CMK (cell line): ENCODE measurements at places on chromosomes 4 and X.

DNA sequence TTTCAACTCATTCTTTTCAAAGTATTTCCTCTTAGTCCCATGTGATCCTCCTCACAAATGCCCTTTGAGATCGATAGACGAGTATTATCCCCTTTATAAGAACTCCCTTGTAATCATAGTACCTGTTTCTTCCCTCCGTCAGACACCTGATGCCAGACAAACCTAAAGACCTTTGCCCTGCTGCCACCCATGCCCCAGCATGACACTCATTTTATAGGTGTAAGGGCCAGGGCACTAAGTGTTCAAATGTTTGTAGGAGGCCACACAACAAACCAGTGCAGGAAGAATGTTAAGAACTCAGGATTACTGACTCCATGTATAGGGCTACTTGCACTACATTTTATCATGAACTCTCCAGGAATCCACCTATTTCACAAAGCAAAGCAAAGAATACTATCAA lies 115.6 kb upstream of the DIAPH2 start:
- no peak for DNase-seq

- DNase-seq: no peak
Measured at GRCh38 chrX:35696760-35697234, 101.3 kb upstream of the MAGEB16 start.

- DNase-seq: no peak
Measured at GRCh38 chr4:7984286-7984925, 44.7 kb upstream of the AFAP1 start.

DNA sequence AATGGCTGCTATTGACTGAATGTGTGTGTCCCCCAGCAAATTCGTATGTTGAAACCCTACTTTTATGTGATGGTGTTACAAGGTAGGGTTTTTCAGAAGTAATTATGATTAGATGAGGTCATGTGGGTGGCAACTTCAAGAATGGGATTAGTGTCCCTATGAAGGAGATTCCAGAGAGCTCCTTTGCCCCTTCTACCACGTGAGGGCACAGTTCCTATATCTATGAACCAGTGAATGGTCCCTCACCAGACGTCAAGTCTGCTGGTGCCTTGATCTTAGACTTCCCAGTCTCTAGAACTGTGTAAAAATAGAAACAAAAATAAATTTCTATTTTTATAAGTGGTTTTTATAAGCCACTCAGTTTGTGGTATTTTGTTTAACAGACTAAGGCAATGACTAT lies 1137.6 kb upstream of the IGFBP7 start:
- DNase-seq: no peak

DNA sequence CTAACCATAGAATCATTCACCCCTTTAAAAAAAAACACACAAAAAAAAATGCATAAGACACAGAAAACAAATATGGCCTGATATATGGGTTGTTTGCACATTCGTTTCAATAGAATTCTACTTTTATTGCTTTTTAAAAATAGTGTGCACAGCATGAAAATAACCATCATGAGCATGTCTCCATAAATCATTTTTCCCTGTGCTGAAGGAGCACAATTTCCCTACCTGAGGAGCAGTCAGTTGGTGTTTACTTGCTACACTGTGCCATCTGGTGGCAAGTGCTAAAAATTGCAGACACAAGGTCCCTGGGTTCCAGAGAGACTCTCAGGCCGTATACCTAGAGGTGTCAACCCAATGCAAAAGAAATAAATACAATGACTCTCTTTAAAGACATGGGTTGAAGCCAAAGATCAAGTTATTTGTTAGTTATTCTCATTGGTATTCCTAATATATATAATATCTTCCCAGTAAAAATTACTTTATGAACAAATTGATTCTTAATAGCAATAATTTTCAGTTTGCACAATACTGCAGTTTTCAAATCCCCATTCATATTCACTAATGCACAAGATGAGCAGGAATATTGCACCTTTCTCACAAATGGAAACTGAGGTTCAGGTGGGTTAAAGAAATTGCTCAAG lies 551.4 kb downstream of the IQCM start:
- peak; percentile 44 for DNase-seq

DNA sequence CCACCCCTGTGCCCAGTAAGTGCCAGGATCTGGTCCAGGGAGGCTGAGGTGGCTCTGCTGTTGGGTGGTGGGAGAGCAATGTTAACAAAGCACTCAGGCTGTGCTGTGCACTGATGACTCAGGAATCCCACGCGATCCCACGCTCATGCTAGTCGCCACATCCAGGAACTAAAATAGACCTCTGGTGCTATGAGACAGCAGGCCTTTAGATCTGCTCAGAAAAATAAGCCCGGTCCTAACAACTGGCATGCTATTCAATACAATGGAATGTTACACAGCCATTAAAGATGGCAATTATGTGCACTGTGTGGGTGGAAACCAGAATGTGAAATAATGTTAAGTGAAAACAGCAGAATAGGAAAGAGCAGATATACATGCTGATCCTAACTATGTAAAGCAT lies 26.0 kb downstream of the ARL13A start:
- DNase-seq: no peak

DNA sequence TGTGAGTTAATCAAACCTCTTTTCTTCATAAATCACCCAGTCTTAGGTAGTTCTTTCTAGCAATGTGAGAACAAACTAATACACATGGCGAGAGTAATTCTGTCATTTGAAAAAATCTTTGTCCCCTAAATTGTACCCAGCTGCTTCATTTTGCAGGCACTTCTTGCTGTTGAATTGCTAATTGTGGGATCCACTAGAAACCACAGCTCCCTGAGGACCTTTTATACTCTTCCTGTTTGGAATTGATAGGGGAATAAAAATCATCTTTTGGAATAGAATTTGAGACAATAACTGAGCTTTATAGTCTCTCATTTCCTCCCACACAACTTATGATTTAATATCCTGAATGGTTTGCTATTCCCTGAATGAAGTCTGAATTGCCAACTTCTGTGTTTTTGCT lies 170.2 kb downstream of the PACRGL start:
- no peak for DNase-seq

- DNase-seq: no peak
Measured at GRCh38 chr4:99008051-99008450, 12.5 kb downstream of the METAP1 start.

DNA sequence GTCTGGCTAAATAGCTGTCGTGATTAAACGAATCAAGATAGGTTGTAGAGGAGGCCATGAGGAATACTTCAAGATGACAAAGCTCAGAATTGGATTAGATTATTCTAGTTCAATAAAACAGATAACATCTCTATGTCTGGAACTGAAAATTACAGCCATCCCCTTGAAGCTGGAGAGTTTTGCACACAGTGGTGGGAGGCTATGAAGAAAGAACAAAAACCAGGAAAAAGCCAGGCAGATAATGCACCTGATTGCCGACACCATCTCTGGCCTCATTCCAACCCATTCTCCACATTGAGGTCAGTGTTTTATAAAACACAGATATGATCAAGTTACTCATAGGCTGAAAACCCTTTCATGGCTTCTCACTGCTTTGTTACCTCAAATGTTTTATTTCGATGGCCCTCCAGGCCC lies 188.3 kb downstream of the RASL11B start:
- no peak for DNase-seq

- no peak for DNase-seq
Measured at GRCh38 chr4:111924696-111925095, 220.6 kb upstream of the FAM241A start.

GRCh38 chrX:78886550-78886949 lies 58.6 kb upstream of the P2RY10 start:
- no peak for DNase-seq

DNA sequence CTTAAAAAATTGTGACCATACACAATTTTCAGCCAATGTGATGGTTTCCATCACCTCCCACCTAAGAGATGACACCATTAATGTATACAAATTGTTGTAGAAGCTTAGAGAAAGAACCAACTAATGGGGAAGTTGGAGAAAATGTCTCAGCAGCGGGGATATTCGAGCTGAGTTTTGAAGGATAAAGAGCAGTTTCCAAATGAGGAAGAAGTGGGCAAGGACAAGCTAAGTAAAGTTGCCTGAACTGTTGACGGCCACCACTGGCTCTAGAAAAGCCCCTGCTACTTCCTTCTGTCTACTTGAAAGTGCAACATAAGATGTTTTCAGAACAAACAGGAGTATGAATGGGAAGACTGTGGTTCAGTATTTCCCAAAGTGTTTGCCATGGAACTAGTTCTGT lies 92.0 kb downstream of the CHRNA9 start:
- no peak for DNase-seq

- no peak for DNase-seq
Measured at GRCh38 chr4:38868059-38868960, 704 bp downstream of the FAM114A1 start.

DNA sequence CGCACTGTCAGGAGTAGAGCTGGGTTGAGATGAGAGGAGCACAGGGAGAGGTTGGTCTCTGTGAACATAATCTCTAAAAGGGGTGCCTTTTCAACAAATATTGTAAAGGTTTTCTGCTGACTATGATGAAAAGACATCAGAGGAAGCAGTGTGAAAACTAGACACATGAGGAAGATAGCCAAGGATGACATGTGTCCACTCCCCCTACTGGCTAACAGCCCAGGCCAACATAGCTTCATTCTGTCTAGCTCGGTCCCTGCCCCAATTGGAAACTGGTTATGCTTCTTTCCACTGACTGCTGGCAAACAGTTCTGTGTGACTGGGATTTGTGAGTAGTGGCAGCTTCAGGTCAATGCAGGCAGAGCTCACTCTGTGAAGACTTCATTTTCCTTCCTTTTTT lies 115.4 kb upstream of the ESX1 start:
- no peak for DNase-seq

DNA sequence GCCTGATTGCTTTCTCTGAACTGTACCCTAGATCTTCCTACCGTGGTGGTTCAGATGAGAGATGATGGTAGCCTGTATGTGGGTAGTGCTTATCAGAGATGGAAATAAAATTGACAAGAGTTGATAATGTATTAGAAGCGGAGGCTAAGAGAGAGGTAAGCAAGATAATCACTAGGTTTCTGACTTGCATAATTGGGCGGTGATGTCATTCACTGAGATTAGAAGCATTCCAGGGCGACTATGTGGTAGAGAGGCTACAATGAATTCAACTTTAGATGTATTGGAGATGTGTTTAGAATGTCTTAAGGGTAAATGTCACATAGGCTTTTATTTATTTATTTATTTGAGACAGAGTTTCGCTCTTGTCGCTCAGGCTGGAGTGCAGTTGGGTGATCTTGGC lies 415 bp upstream of the TENM3 start:
- no peak for DNase-seq

DNA sequence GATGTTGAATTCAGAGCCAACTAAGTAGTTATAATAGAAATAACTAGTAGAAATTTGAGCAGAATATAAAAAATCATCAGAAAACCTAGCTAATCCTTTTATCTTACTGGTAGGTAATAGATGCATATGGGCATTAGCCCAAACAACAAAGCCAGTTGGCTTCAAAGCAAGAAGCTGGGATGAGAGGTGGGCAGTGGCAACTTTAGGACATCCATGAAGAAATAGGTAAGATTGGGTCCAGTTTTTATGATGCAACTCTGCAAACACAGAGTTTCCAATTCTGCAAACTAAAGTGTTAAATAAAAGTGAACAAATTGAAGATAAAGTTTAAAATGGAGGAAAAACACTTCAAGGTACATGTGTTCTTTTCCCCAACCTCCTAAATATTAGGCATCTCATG lies 5.1 kb downstream of the PGRMC2 start:
- DNase-seq: no peak

- DNase-seq: no peak
Measured at GRCh38 chrX:13298836-13299235, 21.0 kb downstream of the ATXN3L start.

- no peak for DNase-seq
Measured at GRCh38 chr4:10983268-10983667, 298.7 kb upstream of the CLNK start.

DNA sequence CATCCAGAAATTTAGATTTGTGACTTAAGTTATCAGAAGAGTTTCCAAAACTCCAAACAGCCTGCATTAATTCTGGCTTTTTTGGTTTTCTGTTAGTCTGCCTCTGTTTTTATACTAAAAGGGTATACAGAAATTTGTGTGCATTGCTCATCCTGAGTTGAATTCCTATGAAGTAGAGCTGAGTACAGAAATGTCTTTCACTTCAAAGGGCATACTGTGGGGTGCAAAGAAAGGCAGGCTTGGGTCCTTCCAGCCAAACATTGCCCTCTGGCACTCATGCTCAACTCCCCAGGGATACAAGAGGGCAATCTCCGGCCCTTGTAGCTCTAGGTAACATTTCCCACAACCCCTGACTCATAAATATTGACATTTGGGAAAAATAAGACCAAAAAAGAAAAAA lies 27.6 kb upstream of the TMEM184C start:
- no peak for DNase-seq

DNA sequence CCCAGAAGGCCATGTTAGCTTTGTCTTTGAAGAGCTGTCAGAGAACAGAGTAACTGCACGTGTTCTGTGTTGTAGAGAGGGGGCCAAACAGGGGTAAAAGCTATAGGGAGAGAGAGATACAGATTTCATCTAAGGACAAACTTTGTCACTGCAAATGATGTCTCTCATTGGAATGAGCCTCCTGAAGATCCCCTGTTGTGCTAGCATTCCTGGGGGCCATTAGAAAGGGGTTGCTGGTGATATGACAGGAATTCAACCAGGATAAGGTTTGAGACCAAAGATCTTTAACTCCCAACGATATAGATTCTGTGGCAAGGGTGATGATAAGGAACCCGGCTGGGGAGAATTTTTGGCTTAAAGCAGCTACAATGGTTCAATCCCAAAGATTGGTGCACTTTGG lies 16.8 kb downstream of the MID1 start:
- no peak for DNase-seq

DNA sequence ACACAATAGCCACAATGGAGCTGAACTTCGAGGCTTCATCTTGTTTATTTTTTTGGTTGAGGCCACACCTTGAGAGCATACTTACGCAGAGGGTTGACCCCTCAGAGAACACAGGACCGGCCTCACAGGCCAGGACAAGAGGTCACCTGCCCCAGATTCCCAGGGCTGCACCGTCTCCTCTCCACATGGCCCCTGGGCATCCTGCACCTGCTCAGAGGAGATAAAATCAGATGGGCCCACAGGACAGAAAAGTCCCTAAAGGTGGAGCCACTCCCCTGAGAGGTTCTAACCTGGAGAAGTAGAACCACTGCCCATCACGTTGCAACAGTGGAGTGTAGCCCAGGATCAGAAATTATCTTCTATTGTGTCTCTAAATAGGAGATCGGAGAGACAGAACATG lies 1.1 kb upstream of the CLDN24 start:
- no peak for DNase-seq

DNA sequence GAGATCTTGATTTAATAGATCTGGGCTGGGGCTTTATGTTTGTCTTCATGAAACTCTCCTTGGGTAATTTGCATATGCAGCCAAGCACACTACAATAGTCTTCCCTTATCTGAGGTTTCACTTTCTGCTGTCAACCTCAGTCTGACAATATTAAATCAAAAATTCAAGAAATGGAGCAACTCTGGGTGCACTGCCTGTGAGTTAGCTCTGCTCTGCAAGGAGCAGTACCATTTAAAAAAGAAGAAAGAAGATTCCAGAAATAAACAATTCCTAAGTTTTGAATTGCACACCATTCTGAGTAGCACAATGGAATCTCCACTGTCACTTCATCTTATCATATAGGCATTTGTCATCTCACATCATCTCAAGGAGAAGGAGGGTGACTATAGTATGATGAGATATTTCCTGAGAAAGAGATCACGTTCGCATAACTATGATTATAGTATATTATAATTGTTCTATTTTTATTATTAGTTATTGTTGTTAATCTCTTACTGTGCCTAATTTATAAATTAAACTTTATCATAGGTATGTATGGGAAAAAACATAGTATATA lies 9.4 kb downstream of the FNIP2 start:
- DNase-seq: no peak
